ENCODE measurements at places on chromosomes 12 and 14.

DNA sequence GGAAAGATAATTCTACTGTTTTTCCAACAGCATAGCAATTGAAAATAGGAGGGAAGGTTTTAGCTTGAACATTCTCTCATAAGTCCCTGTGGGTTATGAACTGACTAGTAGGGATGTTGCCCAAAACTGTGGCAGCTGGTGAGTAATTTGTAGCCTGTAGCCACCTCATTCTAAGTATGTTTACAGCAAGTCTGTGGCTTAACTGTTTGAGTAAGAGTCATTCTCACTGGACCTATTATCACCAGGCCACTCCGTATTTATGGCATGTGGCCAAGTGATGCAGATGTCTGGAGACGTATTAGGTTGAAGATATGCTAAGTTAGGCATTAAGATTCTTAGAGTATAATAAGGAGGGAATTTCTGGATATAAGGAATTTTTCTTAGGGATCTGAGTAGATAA is 458.3 kb downstream of the ETNK1 start:
- DNase-seq: peak; percentile 80

- DNase-seq: no peak
Observed at GRCh38 chr12:11749943-11750690, 100.6 kb downstream of the ETV6 start.

GRCh38 chr14:61491224-61491623 is 169.8 kb downstream of the PRKCH start:
- no peak for DNase-seq

GRCh38 chr12:67045650-67046049 is 223.5 kb upstream of the CAND1 start:
- peak; percentile 16 for DNase-seq

DNA sequence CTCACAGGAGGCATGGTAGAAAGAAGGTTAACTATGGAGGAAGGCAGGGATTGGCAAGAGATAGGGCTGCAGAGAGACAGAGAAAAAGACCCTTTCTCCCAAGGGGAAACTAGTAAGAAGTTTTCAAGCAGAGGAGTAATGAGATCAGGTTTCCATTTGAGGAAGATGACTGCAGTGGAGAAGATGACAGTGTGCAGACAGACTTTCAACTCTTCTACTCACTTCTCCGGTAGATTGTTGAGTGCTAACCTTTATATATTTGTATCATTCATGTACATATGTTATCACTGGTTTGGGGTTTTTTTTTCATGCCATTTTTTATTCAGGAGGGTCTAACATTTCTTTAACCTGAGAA is 5.9 kb upstream of the B3GNT4 start:
- DNase-seq: no peak

DNA sequence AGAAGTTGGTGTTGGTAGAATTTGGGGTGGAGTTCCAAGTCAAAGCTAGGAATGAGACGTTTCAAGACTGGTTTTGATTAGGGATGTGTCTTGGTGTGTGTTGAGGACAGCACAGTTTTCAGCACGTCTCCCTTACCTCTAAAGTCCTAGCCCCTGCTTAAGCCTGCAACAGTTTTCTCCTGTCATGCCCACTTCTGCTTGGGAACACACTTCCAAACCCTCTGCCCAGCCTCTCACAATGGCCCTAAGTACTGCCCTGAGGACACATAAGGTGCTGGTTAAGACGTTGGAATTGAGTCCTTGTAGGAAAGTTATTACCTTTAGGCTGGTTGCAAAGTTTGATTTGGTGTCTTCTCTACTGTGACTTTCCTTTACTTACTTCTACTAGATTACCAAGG is 710 bp upstream of the BMAL2 start:
- no peak for DNase-seq

DNA sequence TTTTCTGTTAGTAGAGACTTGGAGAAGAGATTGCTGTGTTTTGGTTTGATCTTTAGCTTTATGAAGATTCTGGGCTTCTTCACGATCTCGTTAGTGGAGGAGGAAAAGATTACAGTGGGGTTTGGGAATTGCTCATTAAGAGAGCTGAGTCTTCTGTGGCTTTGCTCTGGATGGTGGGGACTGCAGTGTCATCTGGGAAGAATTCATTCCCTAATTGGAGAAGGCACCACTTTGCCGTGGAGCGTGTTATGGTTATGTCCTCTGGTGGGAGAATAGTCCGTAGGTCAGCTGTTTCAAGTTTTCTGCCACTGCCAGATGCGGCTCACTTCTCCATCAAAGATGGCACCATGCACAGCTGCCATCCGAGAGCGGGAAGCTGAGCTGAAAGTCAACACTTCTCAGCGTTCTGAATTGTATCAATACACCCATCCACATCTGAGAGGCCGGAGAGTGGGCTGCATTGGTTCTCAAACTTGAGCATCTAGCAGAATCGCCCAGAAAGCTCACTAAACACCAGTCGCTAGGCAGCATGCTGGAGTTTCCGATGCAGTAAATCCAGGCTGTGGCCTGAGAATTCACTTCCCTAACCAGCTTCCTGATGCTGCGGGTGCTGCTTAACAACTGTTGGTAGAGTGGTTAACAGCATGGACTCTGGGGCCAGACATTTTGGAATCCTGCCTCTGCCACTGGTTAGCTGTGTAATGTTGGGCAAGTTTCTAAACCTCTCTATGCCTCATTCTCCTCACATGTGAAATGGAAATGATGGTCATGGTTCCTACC is 117.8 kb downstream of the PLXNC1 start:
- no peak for DNase-seq

- peak; percentile 50 for DNase-seq
Observed at GRCh38 chr12:49662998-49663843, 39.9 kb downstream of the PRPF40B start.

GRCh38 chr14:60573943-60574495 is 65.1 kb downstream of the SIX6 start:
- no peak for DNase-seq

Measured in astrocyte of the hippocampus (primary cell).